KBM-7 (cell line): ENCODE measurements at places on chromosomes 13 and 19.
A peak's percentile ranks its signal among the peaks of the same experiment; 100 is the strongest.

- DNase-seq, result no peak
These were observed 280.7 kb upstream of the MIR17HG start for GRCh38 chr13:91066745-91067144.

DNA sequence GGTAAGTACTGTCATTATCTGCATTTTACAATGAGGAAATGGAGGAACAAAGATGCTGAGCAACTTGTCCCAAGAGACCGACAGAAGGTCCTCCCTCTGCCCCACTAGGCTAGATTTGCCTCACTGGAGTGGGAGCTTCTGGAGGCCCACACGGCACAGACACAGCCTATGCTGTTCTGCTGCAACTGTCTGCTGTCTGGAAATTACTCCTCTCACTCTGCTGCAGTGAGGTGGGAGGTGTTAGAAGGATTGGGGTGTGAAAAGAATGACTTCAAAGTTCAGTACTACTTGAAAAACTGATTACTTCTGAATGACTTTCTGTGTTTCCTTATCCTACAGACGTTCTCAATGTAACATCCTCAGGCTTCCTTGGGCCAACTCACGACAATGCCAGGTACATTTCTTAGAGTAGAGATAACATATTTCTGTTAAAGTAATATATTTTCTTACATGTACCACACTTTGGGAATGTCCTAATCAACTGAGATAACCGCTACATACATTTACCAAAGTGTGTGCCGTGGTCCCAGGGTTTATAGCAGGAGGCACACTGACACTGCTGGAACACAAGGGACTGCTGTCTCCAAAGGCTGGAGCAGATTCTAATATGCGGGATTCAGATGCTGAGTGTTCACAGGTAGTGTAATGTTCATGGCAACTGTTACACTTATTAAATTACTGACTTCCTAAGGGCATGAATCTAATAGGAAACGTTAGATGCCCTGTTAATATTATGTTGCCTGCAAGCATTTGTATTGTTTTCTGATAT is 53.5 kb upstream of the WASF3 start:
- no peak for DNase-seq

- DNase-seq, result no peak
These were observed 92.1 kb downstream of the GADD45B start for GRCh38 chr19:2567996-2568395.

DNA sequence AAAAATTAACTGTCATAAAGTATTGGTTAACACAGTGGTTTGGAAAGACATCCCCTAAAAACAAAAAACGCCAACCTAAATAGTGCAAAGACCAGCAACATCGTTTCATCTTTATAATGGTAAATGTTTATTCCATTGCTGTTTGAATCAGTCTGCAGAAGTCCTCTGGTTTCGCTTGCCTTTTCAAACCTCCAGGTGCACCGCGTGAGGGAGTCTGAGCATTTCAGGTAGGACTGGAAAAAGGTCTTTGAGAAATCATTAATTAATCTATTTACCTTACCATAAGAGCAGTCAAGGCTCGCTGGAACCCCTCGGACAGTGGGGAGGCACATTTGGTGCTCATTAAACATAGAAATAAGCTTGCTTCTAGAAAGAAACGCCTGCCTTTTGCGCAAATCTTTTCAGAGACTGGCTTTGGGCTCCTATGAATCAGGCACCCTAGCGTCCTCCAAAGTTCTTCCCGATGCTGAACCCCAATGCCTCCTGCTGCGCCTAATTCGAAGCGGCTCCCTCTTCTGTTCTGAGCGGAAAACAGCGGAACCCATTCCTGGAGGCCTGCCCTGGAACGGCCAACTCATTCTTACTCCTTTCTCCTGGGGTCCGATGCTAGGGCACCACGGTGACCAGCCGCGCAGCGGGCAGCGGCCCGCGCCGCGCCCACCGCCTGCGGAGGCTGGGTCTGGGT is 951 bp upstream of the MTUS2 start:
- peak; percentile 18 for DNase-seq

DNA sequence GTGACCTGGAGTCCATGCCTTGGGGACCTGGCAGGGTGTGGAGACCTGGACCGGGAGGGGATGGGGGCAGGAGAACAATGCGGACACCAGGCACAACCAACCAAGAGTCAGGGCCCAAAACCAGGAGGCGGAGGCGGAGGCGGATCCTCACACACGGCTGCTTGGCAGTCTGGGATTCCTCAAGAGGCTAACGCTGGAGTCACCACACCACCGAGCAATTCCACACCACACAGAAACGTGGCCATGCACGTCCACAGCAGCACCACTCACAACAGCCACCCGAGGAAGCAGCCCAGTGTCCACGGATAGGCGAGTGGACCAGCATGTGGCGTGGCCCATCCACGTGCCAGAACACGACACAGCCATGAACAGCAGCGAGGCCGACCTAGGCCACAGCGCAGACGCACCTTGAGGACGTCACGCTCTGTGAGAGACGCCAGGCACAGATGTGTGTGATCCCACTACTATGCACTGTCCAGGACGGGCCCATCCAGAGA is 17.7 kb downstream of the SBNO2 start:
- DNase-seq, result no peak

DNA sequence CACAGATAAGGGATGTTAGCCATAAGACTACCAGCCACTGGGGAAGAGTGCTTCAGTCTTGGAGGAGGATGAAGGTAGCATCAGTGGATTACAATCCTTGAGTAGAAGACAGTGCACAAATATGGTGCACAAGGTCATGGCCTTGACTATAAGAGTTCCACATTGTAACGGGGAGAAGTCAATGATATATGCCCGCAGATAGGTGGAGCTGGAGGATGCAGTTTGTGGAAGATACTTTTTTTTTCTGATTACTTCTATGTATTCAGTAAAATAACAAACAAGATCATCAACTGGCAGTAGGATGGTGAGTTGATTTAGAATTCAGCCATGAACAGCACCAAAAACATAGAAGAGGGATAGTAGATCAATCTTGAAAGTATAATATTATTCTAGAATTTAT is 926.8 kb upstream of the MIR17HG start:
- DNase-seq, result no peak
